Anterior cingulate cortex (tissue), 58 donors: ENCODE measurements at places on chromosomes 5 and 9.
A peak's percentile ranks its signal among the peaks of the same experiment; 100 is the strongest.

GRCh38 chr9:6590334-6590733 is 55.2 kb downstream of the GLDC start:
- no peak for DNase-seq

GRCh38 chr9:120935383-120935857 is 8.8 kb upstream of the TRAF1 start:
- DNase-seq, result peak; percentile 86

- DNase-seq, result no peak
Observed at GRCh38 chr9:115988701-115989100, 164.9 kb upstream of the PAPPA start.

DNA sequence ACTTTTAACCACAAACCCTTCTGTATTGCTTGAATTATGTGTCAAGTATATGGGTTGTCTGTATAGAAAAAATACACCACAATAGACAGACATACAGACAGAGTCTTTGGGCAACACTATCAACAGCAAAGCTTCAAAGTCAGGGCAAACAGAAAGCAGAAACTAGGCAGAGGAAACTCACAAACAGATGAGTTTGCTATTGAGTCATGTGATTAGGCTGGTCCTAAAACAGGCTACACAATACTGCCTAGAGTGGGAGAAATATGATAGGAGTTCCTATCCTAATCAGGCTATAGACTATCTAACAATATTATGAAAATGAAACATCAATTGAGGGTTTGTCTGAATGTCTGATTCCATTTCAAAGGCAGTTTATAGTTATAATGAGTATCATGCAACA is 156.4 kb downstream of the EDIL3 start:
- DNase-seq, result no peak

DNA sequence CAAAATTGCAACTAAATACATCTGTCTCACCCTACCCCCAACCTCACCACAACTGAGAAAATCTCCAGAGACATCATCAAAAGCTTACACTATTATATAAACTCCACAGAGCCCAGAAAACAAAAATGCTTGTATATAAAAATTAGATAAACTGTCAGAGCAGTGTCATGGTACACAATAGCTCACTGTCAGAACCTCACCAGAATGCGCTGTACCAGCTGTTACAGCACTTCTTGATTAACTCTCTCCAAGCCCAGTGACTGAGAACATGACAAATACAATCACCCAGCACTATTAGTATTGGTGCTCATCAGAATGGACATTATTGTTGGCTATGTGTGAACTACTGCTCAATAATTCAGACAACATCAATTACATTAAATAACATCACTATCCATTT is 65.7 kb downstream of the ZDHHC21 start:
- no peak for DNase-seq

DNA sequence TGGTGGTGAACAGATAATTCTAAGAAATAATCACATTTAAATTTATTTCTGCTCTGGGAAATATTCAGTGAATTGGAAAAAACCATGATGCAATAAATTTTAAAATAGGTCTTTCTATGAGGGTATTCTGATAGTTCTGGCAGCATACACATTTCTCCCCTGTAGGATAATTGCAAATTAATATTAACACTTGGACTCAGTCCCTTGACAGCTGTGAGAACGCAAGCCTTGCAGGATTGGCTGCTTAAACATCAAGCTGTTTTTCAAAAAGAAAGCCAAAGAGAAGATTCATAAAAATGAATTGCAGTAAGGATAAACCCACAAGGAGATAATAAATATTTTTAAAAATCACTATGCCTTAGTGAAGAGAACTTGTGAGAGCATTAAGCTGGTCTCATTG is 180.0 kb downstream of the MTRR start:
- no peak for DNase-seq

DNA sequence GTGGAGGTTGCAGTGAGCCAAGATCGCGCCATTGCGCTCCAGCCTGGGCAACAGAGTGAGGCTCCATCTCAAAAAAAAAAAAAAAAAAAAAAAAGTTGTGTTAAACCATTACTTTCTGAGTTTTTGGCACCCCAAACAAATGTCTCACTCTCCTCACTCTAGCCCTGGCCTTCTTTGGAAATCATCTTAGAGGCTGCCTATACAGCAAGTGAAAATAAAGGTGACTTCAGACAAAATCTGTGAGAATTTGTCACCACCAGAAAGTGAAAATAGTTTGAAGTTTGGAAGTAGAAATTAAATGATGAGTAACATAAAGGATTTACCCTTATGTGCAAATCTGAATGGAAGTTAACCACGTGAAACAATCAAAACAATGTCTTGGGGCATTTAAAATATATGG is 7.2 kb upstream of the ZNF131 start:
- no peak for DNase-seq

GRCh38 chr9:76655971-76656370 is 108.3 kb upstream of the PCA3 start:
- no peak for DNase-seq

- no peak for DNase-seq
Observed at GRCh38 chr9:115250621-115251032, 132.7 kb upstream of the TNC start.
